ENCODE measurements at places on chromosomes 7 and 10.

DNA sequence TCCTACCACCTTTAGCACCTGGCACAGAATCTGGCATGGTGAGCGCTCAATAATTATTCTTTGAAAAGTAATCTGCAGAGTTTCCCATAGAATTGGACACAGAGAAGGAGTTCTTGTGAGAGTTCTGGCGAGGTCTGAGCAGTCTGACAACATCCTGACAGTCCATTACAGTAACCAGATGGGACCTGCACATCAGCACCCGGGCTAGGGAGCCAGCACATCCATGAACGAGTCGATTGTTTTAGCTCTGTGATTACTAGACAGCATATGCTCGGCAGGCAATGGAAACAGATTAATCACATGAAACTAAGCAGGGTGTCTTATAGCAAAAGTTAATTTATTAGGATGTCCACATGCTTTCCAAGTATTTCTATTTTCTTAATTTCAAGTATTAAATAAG is 96.7 kb downstream of the SEMA3D start:
- no peak for DNase-seq

DNA sequence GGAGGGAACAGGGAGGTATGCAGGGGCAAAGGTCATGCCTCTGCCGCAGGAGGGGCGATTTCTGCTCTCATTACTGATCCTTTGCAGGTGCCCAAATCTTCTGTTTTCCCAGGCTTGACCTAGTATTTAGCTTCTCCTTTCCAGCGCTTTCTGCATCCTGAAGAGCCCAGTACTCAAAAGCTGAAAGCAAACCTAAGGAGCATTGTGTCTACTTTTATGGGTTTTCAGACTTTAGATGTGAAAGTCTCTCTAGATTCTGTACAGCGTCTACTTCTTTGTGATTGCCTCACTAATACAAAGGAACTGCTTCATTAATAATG is 560 bp downstream of the GBF1 start:
- DNase-seq: no peak

DNA sequence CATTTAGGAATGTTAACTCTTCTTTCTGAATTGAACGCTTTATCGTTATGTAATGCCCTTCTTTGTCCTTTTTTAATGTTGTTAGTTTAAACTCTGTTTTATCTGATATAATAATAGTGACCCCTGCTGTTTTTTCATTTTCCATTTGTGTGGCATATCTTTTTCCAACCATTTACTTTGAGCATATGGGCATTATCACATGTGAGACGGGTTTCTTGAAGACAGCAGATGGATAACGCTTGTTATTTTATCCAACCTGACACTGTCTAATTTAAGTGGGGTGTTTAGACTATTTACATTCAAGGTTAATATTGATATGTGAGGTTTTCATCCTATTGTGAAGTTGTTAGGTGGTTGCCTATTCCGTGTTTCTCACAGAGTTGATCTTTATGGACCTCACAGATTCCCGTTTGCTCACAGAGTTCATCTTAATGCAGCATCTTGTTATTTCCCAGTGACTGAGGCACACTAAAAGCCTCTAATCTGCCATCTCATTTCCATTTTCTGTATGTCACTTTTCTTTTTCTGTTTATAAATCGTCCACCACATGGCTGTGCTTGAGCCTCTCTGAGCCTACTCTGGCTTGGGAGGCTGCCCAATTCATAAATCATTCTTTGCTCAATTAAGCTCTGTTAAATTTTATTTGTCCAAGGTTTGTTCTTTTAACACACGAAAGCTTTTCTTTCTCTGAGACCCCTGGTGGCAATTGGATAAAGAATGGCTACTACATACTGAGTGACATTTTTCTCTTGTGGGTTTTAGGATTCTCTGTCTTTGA is 286.2 kb downstream of the HTR7 start:
- DNase-seq: no peak

DNA sequence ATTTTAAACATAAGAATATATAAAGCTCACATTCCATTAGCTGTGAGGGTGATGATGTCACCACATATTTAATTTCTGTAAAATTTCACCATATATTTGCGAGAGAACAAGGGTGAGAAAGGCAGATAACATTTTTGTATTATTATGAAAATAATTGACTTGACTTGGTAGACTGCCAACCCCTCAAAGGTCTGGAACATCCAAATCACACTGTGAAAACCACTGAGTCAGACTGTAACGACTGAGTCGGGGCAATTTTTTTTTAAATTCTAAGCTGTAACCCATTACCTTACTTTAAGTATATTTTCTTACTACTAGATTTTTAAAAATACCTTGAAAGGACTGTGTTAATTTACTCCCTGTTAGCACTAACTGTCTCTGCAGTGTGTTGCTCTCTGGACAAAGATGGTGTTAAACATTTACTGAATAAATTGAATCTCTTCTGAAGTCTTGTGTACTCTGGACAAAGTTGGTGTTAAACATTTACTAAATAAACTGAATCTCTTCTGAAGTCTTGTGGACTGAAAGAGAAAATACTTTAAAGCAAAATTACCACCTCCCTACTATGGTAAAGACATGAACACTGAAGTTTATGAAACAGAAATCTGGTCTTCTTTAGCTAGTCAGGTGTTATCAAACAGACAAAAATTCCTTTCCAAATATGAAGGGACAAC is 14.1 kb downstream of the PDZD8 start:
- DNase-seq: no peak

GRCh38 chr7:85554236-85555178 is 367.7 kb upstream of the SEMA3D start:
- DNase-seq: no peak

DNA sequence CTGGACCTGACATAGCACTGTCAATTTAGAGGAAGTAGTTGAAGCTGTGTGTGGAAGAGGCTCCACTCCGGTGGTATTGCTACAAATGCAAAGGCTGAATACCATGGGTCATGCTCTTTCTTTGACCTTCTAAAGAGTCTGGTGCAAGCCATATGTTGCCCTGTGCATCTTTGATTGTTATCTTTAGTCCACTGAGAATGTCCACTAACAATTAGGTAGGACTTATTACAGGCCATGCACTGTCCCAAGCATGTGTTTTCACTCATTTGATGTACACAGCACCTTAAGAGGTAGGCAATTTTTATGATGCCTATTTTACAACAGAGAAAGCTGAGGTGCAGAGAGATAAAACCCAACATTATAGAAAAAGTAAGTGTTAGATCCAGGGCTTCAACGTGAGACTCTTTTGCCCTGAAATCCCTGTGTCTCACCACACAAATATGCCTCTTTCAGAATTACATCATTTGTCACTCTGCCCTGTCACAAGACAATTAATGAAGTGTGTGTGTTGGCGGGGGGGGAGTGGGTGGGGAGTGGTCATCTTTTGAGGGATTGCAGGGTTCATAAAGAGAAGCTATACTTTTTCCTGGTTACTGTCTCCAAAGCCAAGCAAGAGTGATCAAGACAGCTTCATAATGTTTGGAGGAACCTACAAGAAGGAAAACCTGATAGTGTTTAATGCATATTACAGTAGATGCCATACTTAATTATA is 637.6 kb upstream of the IGFBP3 start:
- DNase-seq: no peak

GRCh38 chr7:98997846-98998245 is 119.5 kb downstream of the TRRAP start:
- DNase-seq: no peak

DNA sequence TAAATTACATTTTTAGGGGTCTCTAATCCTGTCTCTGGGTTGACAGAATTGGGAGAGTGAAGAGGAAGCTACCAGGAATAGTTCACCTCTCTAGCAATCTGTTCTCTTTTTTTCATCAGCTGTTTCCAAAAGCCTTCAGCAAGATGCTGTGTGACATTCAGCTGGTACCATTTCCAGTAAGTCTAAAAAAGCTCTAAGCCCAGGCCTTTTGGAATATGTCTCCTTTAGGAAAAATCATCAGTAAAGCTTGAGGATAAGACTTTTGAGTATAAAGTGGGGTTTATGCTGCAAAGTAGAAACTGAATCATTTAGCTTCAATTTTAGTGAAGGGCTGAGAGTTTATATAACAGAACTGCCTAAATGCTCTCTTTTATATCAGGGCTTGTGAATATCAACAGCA is 81.5 kb downstream of the CCNY start:
- no peak for DNase-seq

- DNase-seq: no peak
These were observed 64.6 kb downstream of the CUX1 start for GRCh38 chr7:101882005-101882421.

DNA sequence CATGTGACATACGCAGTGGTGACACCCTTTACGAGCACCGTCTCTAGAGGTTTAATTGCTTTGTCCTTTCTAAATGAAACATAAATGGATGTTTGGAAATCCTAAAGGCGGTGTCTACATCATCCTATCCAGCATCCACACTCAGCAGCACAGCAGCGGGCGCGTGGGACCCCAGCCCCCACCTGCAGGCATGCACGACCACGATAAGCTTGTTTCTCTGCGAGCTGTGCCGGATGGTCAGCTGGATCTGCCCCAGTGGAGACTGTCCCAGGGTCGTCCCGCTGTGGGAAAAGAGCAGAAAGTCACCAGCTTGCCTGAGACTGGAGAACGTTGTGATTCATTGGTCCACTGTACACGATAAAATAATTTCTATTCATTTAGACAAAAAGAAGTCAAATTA is 34.2 kb upstream of the NCAPG2 start:
- DNase-seq: no peak

GRCh38 chr10:69056129-69056528 is 31.8 kb upstream of the SRGN start:
- no peak for DNase-seq

DNA sequence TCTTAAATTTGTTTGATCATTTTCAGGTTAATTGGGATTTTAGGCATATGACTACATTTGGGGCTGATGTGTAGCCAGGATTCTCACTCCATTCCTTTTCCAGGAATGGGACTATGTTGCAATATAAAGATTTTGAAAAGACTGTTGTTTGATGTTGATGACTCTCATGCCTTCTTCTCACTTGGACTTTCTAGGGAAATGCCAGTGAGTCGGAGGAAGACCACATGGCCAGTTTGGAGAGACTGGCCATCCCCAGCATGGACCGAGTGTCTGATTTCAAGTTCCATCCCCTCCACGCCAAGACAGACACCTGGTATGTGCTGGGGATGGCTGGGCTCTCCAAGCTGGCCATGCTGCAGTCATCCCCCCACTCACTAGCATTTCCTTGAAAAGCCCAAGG is 5.5 kb downstream of the IGFBP3 start:
- DNase-seq: no peak

- no peak for DNase-seq
These were observed 221.3 kb downstream of the SKIDA1 start for GRCh38 chr10:21304198-21304597.

DNA sequence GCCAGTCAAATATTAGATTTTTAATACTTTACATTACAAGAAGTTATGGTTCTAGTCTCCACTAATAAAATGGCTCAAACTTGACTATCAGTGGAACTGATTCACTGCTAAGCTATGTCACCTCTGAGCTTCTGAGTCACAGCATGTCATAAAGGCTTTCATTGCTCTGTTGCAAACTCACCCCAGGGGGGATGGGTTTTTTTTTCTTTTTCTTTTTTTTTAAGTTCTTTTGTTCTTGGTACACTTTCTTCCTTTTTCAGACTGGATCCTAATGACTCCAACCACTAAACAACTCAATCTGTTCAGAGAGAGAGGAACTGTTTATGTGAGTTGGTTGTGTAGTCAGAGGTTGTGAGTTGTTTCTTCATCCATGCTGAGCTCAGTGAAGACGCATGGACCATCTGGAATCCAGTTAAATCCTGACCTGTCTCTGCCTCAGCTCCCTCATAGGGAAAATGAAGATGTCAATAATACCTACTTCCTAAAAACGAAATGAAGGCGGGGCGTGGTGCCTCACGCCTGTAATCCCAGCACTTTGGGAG is 11.0 kb downstream of the MYOF start:
- no peak for DNase-seq

DNA sequence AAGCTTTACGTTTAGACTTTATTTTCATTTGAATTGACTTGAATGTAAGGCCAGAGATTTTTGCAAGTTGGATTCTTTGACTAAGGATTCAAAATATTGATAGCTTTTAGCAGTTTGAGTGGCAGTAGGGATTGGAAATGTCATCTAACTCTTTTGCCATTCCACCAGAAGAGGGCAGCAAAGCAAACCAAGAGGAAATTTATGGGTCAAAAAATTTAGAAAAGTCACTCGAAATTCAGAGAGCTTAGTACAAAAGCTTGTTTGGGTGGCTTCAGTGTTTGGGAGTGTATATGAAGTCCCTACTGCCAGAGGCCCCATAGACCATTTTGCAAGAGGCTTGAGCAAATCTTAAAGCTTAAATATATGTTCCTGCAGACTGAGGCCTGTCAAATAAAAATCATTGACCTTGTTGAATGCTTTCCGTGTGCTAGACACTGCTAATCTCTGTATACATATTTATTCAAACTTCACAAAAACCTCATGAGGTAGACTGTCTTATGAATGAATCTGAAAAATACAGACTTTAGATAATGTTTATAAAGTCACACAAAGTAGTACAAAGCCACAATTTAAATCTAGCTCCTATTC is 44.6 kb upstream of the RSBN1L start:
- no peak for DNase-seq

- no peak for DNase-seq
These were observed 93.2 kb upstream of the SAMD8 start for GRCh38 chr10:75018251-75018650.

GRCh38 chr7:79893991-79894390 is 240.6 kb upstream of the GNAI1 start:
- DNase-seq: no peak

GRCh38 chr7:16786257-16786656 is 18.5 kb downstream of the AGR2 start:
- DNase-seq: no peak

DNA sequence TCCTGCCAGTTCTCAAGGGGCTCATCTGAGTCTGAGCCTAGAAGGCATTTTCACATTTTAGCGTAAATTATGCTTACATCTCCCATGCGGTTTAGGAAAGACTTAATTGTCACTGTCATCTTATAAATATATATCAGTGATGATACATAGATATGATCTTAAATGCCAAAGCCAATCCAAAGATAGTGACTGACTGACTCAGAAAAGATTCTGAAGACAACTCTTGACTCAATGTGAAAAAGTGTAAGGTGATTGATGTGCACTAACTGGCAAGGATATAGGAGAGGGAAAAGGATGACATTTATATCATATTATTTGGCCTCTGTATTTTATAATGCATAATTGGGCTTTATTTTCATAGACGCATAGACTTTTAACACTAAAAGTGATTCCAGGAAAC is 84.9 kb upstream of the LRRN3 start:
- DNase-seq: no peak

- DNase-seq: peak; percentile 72
These were observed 44.8 kb downstream of the PDIA4 start for GRCh38 chr7:148983200-148984146.

GRCh38 chr7:55052741-55053427 is 34.1 kb downstream of the EGFR start:
- no peak for DNase-seq

DNA sequence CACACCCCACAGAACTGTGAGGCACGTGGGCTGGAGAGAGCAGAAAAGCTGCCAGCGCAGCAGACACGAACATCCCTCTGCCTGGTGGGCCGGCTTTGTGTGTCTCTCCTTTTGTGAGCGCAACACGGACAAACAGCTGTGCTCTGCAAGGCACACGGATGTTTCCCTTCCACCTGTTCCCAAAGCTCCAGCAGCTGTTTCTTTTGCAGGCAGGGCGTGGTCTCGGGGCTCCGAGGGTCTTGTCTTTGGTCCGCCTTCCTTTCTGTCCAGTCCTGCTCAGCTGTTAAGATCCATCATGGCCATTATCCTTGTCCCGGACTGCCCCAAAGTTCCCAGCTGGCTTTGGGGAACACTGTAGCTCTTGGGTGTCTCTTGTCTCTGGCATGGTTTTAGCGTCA is 32.7 kb upstream of the SH2B2 start:
- no peak for DNase-seq
